Left ventricle myocardium superior (tissue), 1 donor: ENCODE measurements at places on chromosomes 12 and 14.

DNA sequence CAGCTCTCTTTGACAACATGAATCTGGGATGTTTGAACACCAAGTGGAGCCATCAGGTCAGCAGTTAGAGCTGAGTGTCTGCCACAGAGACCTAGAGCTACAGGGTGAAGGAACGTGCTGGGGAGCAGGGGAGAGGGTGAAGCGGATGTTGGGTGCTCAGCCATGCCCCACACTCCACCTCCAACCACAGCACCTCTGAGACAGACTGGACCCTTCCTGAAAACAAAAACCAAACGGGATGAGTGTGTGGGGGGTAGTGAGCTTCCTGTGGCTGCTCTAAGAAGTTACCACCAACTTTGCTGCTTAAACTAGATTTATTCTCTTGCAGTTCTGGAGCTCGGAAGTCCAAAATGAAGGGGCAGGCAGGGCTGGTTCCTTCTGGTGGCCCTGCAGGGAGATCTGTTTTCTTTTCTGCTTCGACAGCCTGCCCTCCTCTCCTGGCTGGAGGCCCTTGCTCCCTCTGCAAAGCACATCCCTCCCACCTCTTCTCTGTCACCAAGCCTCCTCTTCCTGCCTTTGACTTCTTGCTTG lies 5.6 kb upstream of the GOLGA3 start:
- no peak for DNase-seq

DNA sequence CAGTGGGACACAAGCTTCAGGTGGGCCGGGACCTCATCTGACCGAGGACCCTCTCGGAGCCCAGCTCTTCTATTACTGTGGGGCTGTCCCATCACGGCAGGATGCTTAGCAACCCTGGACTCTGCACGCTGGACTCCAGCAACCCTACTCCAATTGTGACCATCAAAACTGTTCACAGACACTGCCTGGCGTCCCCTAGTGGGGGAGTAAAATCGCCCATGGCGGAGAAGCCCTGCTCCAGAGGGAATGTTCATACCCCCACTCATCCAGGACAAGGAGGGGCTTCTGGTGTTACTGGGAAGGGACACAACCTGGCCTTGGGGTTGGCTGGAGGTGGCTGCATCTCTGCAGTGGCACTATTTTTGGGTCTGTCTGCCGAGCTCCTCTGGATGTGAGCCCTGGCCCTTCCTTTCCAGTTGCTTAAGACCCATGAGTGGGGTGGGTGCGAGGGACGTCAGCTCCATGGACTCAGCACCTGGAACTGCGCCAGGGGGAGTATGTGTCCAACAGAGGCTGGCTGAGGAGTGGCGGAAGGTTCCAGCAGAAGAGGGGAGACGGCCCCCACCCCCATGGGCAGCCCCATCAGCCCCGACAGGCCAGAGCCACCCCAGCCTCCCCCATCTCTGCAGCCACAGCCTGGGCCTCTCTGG lies 103.8 kb downstream of the RFLNA start:
- DNase-seq = peak; percentile 86

DNA sequence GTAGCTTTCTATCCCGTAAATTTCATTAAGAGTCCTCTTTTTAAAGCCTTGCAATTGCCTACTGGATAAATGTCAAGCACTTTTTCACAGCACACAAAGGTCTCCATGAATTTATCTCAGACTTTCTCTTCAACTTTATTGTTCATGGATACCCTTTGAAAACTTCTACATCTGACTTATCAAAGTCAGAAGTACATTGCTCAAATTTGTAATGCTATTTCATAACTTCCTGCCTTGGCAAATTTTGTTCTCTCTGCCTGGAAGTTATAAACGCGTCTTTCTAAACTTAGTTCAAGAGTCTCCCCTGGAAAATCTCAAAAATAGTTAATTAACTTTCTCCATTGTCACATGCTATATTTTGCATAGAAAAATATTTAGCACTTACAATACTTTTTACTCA lies 55.9 kb upstream of the RERGL start:
- DNase-seq = no peak

DNA sequence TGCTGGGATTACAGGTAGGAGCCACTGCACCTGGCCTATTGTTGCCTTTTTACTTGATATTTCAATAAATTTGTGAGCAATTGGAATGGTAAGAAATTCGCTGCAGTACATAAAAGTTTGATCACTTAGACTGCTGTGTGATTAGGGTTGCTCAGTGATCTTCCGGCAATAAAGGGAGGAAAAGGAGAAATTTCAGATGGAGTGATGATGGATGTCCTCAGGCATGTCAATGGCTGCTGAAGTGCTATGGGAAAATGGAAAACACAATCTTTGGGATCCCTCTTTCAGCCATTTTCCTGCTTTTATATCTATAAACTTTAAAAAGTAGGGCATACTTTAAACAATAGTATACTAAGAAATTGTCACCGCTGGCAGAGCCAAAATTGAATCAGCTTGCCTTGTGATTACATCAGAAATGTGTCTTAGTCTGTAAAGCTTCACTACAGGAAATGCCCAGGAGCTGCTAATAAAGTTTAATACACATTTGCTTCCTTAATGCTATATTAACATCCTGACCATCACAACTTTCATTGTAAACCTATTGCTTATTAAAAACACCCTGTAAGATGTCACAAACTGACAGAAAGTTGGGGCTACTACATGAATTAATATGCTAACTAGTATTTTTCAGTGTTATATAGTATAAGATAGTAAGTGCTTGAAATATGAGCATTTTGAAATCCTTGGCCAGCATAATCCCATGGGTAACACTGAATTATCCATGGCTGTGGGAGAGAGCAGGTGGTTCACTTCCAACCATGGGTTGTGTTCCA lies 13.7 kb upstream of the FBXL14 start:
- DNase-seq = no peak

DNA sequence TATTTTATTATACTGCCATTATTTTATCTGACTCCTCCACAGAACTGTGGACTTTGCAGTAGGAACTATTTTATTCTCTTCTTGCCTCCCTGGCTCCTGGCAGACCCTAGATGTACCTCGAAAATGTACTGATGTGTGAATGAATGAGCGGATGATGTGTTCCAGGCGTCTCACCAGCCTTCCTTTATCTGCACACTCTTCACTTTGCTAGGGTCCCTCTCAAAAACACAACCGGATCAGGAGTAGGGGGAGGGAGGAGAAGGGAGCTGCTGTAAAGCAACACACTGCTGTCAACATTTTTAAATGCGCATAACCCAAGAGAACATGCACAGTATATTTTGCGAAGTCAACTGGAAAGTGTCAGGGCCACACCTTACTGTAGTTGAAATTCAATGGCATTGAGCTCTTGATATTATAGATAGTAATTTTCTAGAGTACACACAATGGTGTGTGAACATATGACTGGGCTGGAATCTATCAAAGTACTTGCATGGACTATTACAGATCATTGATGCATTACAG lies 36.3 kb downstream of the SRGAP1 start:
- no peak for DNase-seq

DNA sequence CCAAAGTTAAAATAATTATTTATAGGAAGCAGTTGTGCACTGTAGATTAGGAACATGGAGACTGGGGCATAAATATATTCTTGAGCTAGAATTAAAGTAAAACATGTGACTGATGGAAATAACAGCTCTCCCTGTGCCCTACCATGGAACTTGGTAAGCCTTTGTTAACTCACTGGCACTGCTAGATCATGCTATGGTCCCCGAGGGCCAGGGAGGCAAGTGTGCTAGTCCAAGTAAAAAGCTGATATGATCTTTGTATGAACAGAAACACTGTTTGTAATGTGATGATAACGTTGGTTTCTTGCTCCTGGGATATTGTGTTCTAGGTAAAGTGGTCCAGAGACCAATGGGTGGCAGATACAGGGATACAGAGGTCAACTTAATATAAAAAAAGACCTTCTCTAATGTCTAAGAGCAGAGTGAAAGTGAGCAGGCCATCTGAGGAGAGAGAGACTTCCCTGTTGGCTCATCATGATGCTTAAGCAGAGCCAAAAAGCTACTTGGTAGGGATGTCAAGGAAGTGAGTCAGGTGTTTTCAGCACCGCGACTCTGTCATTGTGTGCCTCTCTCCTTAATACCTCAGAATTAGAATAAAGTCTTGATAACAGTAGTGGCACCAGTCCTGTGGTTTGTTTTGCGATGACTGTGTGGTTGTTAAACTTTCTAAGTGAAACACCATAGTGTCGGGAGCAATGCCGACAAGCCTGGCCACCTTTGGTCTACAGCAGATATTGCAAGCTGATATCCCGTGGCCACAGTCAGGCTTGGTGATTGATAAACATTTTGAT lies 27.6 kb downstream of the BICD1 start:
- no peak for DNase-seq

GRCh38 chr12:40298341-40298740 lies 73.5 kb downstream of the LRRK2 start:
- DNase-seq = no peak
